ENCODE measurements at places on chromosomes 6 and 20.

GRCh38 chr6:4889701-4890100 is 113.5 kb downstream of the CDYL start:
- DNase-seq, result no peak

GRCh38 chr6:57205550-57206328 is 16.4 kb downstream of the RAB23 start:
- DNase-seq, result no peak

- no peak for DNase-seq
These were observed 18.6 kb downstream of the HMGCLL1 start for GRCh38 chr6:55560290-55560885.

DNA sequence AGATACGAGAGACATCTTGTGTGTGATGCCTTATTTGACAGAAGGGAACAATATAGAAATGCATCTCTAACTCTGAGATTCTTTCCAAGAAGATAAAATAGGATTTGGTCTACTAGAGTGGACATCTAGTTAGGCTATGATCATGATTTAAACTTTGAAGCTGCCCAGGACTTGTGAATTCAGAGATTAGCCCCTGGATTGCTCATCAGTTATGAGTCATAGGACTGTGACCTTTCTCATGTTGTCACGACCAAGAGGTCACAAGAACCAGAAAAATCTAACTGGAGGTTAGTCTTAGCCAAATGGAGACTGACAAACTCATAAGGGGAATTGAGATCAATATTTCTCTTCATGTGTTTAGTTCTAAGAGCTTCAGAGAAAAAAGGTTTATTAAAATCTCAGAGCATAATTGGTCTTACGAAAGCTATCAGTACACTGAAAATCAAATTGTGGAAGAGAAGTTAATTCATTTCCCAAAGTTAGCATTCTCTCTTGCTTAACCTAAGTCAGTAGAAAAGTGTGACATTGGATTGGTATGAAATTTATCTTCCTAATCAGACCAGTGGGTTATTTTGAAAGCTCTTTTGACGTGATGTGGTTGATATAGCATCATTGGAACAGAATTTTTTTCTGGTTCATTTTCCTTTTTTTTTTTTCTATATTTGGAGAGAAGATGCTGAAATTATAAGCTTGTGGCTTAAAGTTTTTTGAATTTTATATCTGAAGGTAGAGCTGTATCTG is 245.7 kb downstream of the RNF144B start:
- no peak for DNase-seq

DNA sequence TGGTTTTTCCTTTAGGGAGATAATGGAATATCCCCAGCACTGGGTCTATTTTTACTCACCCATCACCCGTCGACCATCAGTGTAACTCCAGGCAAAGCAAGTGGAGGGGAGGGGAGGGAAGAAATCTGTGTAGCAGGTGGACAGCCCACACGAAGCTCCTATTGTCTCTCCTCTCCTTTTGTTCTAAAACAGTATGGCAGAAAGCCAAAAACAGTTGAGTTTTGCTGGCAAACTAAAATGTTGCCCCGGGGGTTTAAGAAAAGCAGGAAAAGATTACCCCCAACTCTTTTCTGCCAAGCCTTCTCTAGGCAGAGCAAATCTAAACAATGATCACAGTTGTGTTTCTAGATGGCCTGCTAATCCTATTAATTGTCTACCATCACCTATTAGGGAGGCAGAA is 89.7 kb downstream of the PREP start:
- no peak for DNase-seq

- no peak for DNase-seq
These were observed 491.0 kb upstream of the FLRT3 start for GRCh38 chr20:14828459-14828858.

GRCh38 chr6:30066082-30066481 is 916 bp upstream of the PPP1R11 start:
- DNase-seq, result no peak

GRCh38 chr6:37822851-37823682 is 3.5 kb downstream of the ZFAND3 start:
- no peak for DNase-seq

GRCh38 chr6:113353392-113353791 is 503.8 kb upstream of the MARCKS start:
- no peak for DNase-seq

DNA sequence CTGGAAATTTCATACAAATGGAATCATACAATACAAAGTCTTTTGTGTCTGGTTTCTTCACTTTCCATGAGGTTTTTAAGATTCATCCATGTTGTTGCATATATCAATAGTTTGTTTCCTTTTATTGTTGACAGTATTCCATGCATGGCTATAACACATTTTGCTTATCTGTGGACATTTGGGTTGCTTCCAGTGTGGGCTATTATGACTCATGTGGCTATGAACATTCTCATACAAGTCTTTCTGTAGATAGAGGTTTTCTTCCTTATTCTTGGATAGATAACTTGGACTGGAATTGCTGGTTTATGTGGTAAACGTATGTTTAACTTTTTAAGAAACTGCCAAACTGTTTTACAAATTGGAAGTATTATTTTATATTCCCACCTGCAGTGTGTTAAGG is 30.0 kb upstream of the KIF6 start:
- DNase-seq, result no peak

DNA sequence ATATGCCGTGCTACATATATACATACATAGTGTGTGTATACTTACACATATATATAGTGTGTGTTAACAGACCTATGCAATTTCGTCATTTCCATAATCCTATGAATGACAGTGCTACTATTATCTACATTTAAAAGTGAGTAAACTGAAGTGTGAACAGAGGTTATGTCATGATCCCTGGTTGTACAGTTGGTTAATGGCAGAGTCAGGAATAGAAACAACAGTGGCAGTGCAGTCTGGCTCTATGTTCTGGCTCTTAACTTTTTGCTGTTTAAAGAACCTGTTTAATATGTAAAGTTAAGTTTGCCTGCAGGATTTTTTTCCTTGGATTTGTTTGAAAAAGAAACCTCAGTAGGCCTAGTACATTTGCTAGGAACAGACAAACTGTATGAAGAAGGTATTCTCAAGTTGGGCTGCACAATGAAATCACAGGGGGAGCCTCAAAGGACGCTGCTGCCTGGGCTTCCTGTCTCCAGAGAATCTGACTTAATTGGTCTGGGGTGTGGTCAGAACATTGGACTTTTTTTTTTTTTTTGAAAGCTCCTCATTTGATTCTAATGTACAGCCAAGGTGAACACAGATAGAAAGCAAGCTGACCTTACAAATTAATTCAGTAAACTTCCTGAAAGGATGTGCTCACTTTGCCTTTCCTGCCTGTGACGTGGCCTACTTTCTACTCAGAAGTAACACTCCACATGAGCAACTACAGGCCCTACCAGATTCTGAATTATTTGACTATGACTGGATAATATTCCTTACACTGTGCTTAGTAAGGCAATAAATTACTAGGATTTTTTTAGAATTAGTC is 29.4 kb downstream of the PLCB1 start:
- no peak for DNase-seq

Data from NCI-H2029 treated with DMSO at 0.1 percent for 48 hours (cell line).